Activated naive CD8-positive, alpha-beta T cell treated with anti-CD3 and anti-CD28 coated beads, Interleukin-2, amount 10 ng/mL, durations not matched to agents 7 days and 5 days (primary cell): ENCODE measurements at places on chromosomes 11 and 22. TPM values are rescaled to one million over a fixed set of nuclear protein-coding genes. Genes with fewer than 3 reads are reported as not detected.

ENTHD1 gene
- 0.11 TPM for total RNA-seq

DNA sequence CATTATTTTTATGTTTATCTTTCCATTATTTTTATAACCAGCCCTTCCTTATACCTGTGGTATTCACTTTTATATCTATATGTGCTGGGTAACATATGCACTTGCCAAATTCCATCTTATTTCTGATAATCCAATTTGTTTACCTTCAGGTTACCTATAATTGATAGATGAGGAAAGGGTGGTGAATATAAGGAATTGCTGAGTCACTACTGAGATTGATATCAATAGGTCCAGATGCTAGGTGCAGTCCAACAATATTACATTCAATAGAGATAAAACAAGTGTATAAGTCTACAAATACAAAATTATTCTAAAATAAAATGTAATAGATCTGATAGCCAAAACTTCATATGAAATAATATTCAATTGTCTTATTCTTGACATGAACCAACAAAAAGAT lies 759.0 kb upstream of the CCDC90B start:
- no peak overlapping the region for H3K4me3 ChIP-seq
- H3K4me1 ChIP-seq, result no peaks in the 10 kb centered on the region
- no peak overlapping the region for H3K27ac ChIP-seq
- no peak for DNase-seq
- H3K36me3 ChIP-seq, result no peaks in the 10 kb centered on the region
- H3K27me3 ChIP-seq, result no peaks in the 10 kb centered on the region

TENM4 gene
- not detected for total RNA-seq

PLA2G6 gene
- 94.6 TPM for total RNA-seq

VPREB1 gene
- not detected for total RNA-seq

- no peaks in the 10 kb centered on the region for H3K27me3 ChIP-seq
- H3K36me3 ChIP-seq, result no peaks in the 10 kb centered on the region
- H3K4me3 ChIP-seq, result no peak overlapping the region
- DNase-seq, result no peak
- no peak overlapping the region for H3K27ac ChIP-seq
- H3K4me1 ChIP-seq, result no peaks in the 10 kb centered on the region
Observed at GRCh38 chr11:5336331-5336730, 7.0 kb downstream of the OR51B5 start.

GRCh38 chr11:66752148-66752547 lies 23.1 kb upstream of the SPTBN2 start:
- no peak overlapping the region for H3K27ac ChIP-seq
- no peaks in the 10 kb centered on the region for H3K4me1 ChIP-seq
- H3K36me3 ChIP-seq, result no peaks in the 10 kb centered on the region
- DNase-seq, result no peak

PANX2 gene
- total RNA-seq, result 0.11 TPM

DNA sequence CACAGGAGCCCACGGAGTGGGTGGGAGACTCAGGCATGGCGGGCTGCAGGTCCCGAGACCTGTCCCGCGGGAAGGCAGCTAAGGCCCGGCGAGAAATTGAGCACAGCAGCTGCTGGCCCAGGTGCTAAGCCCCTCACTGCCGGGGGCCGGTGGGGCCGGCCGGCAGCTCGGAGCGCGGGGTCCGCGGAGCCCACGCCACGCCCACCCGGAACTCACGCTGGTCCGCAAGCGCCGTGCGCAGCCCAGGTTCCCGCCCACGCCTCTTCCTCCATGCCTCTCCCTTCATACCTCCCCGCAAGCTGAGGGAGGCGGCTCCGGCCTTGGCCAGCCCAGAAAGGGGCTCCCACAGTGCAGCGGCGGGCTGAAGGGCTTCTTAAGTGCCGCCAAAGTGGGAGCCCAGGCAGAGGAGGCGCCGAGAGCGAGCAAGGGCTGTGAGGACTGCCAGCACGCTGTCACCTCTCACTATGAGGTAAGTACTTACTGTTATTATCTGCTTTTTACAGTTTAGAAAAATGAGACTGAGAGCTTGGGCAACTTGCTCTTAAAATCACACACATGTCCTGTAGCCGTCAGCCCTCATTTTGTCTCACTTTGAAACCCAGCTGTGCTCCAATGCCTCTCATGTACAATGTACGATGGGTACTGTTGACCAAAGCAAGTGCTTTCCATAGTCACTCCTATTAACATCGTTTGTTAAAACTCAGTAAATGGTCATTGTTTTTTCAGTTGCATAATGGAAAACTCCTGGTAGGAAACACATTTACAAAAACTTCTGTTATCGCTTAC lies 12.2 kb upstream of the OR10D3 start:
- no peak for DNase-seq
- H3K4me1 ChIP-seq, result no peaks in the 10 kb centered on the region
- H3K27ac ChIP-seq, result no peak overlapping the region
- no peaks in the 10 kb centered on the region for H3K36me3 ChIP-seq
- H3K4me3 ChIP-seq, result no peak overlapping the region
- H3K27me3 ChIP-seq, result peaks cover 3% of the 10 kb centered on the region

IGSF22 gene
- total RNA-seq, result 2.5 TPM

DNA sequence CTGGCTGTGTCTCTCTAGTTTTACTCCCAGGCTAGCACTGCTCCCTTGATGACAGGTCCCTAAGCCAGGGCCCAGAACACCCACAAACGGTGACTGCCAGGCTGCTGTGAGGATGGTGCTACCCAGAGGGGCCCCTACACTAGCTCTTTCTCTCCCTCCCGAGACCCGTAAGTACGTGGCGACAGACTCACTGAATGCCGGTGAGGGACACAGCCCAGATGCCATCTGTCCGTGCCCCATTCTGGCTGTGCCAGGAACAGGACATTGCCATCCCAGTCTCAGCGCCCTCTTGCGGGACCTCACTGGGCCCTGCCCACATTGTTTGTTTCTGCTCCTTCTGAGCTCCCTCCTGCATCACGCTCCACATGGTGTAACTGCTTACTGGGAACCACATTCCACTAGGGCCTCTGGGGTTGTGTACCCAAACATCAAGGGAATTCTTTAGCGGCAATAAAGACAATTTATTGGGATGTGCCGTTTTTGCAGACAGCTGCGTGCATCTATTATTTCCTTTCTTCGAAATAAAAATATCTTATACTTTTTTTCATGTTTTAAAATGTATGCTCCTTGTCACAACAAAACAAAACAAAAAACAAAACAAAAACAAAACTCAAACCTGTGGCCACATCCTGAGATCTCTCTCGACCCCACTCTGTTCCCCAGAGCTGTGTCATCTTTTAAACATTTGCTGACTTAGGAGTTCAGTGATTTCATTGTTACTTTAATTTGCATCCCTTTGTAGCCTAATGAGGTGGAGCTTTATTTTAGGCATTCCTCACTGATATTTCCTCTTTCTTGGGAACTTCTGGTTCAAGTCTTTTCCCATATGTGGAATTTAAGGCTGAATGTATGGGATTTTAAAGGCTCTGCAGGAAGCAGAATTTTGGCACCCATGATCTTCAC lies 4.4 kb upstream of the TPCN2 start:
- no peak for DNase-seq
- H3K4me3 ChIP-seq, result no peak overlapping the region
- peaks cover 20% of the 10 kb centered on the region for H3K27me3 ChIP-seq
- peaks cover 10% of the 10 kb centered on the region for H3K4me1 ChIP-seq
- H3K36me3 ChIP-seq, result no peaks in the 10 kb centered on the region

GRCh38 chr11:8341996-8342395 lies 78.3 kb upstream of the LMO1 start:
- no peak overlapping the region for H3K4me3 ChIP-seq
- H3K27ac ChIP-seq, result no peak overlapping the region
- H3K36me3 ChIP-seq, result no peaks in the 10 kb centered on the region
- peaks cover 16% of the 10 kb centered on the region for H3K27me3 ChIP-seq
- no peak for DNase-seq
- H3K4me1 ChIP-seq, result peaks cover 3% of the 10 kb centered on the region

- no peaks in the 10 kb centered on the region for H3K36me3 ChIP-seq
- H3K4me1 ChIP-seq, result peaks cover 13% of the 10 kb centered on the region
- H3K27me3 ChIP-seq, result peaks cover 3% of the 10 kb centered on the region
- H3K4me3 ChIP-seq, result no peak overlapping the region
Observed at GRCh38 chr11:22659783-22660182, 6.6 kb upstream of the GAS2 start.

- H3K4me3 ChIP-seq, result no peak overlapping the region
- no peak for DNase-seq
- peaks cover 10% of the 10 kb centered on the region for H3K4me1 ChIP-seq
- peaks cover 4% of the 10 kb centered on the region for H3K36me3 ChIP-seq
Observed at GRCh38 chr11:77770629-77771028, 49.9 kb downstream of the RSF1 start.

DNA sequence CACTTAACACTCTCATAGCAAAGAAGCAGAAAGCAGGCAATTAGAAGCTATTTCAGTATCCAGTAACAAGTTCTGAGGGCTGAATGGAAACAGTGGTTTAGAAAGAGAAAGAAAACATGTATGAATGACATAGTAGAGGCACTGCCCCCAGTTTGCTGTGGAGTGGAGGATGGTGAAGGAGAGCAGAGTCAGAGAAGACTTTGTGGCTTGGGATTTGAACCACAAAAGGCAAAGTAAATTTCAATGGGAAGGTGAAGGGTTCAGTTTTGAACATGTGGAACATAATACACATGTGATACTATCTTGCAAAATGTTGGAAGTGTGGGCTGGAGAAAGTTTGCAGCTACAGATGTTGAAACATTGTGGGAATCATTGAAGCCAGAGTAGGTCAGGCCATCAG lies 81.4 kb downstream of the SNX19 start:
- peaks cover 30% of the 10 kb centered on the region for H3K27me3 ChIP-seq
- no peak for DNase-seq
- no peak overlapping the region for H3K4me3 ChIP-seq
- H3K27ac ChIP-seq, result no peak overlapping the region
- H3K36me3 ChIP-seq, result no peaks in the 10 kb centered on the region

DNA sequence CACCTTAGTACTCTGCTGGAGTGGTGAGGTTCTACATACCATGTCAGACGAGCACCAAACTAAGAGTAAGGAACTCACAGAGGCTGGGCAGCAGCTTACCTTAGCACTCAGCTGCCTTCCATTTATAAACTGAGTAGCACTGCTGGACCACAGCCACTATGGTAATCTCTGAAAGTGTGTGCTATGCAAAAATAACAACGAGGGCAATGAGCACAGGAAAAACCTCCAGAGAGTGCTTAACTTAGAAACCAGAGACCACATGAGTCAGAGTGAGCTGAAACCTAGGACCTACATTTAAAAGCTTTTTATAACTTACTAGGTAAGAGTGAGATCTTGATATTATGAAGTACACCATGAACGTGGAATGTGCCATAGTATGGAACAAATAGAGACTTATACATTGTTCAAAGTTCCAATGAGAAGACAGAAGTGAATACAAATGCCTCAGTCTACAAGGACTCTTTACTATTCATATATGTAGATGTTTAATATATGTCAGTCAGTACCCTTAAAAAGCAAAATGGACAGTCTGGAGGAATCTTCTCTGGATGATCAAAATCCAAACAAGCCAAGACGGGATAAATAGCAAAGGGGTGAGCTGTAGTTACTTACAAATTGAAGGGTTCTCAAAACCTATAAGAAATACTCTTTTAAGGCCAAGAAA lies 17.2 kb upstream of the CD59 start:
- H3K4me3 ChIP-seq, result no peak overlapping the region
- H3K4me1 ChIP-seq, result peaks cover 4% of the 10 kb centered on the region
- H3K27me3 ChIP-seq, result no peaks in the 10 kb centered on the region
- H3K36me3 ChIP-seq, result peaks cover 12% of the 10 kb centered on the region
- DNase-seq, result no peak
- no peak overlapping the region for H3K27ac ChIP-seq

- no peak overlapping the region for H3K4me3 ChIP-seq
- H3K36me3 ChIP-seq, result no peaks in the 10 kb centered on the region
- DNase-seq, result no peak
- no peaks in the 10 kb centered on the region for H3K4me1 ChIP-seq
Observed at GRCh38 chr22:46464701-46465344, 72.6 kb downstream of the CELSR1 start.

- no peak for DNase-seq
- H3K27ac ChIP-seq, result no peak overlapping the region
- no peaks in the 10 kb centered on the region for H3K27me3 ChIP-seq
- no peak overlapping the region for H3K4me3 ChIP-seq
- H3K4me1 ChIP-seq, result no peaks in the 10 kb centered on the region
Observed at GRCh38 chr11:79087238-79087960, 353.4 kb downstream of the TENM4 start.

TRPC6 gene
- total RNA-seq, result not detected

- no peak overlapping the region for H3K27ac ChIP-seq
- no peak overlapping the region for H3K4me3 ChIP-seq
- peaks cover 6% of the 10 kb centered on the region for H3K27me3 ChIP-seq
- no peak for DNase-seq
- no peaks in the 10 kb centered on the region for H3K4me1 ChIP-seq
Observed at GRCh38 chr11:20112291-20113148, 47.8 kb downstream of the DBX1 start.

- H3K4me3 ChIP-seq, result peak overlapping the region; percentile 84
- peak; percentile 60 for DNase-seq
- H3K27me3 ChIP-seq, result no peaks in the 10 kb centered on the region
Observed at GRCh38 chr11:118917481-118918127, 8.1 kb downstream of the BCL9L start.

- peak overlapping the region; percentile 79 for H3K4me3 ChIP-seq
- H3K4me1 ChIP-seq, result peaks cover 46% of the 10 kb centered on the region
- peaks cover 56% of the 10 kb centered on the region for H3K27me3 ChIP-seq
- peak; percentile 66 for DNase-seq
- no peaks in the 10 kb centered on the region for H3K36me3 ChIP-seq
Observed at GRCh38 chr11:33893711-33894397, 2.0 kb upstream of the LMO2 start.
